ENCODE measurements at places on chromosomes 1 and 21. TPM values are rescaled to one million over a fixed set of nuclear protein-coding genes. Genes with fewer than 3 reads are reported as not detected.
A peak's percentile ranks its signal among the peaks of the same experiment; 100 is the strongest.

The SLC44A5 gene
- 1.1 TPM for total RNA-seq

DNA sequence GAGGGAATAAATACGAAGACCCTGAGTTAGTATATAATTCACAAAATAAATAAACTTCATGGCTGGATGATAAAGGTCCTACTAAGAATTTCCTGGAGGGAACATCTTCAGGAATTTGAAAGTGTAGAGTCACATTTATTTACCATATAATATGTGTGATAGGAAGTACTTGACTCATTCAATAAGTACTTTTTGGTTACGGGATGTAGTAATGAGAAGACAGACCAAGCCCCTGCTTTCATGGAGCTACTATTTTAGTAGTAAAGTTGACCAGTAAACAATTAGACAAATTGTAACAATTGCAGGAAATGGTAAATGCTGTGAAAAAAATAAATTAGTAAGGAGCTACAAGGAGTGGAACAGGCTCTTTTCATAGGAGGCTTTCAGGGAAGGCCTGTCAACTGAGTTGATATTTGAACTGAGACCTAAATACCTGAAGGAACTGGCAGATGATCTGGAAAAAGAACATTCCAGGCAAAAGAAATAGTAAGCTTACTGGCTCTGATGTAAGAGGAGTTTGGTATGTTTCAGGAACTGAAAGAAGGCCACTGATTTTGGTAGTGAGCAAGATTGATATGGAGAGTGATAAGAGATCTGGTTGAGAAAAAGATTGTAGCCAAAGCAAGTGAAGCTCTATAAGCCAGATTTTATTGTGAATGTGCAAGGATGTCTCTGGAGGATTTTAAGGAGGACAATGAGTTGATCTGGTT lies 36.2 kb downstream of the CAMSAP2 start:
- DNase-seq = no peak

DNA sequence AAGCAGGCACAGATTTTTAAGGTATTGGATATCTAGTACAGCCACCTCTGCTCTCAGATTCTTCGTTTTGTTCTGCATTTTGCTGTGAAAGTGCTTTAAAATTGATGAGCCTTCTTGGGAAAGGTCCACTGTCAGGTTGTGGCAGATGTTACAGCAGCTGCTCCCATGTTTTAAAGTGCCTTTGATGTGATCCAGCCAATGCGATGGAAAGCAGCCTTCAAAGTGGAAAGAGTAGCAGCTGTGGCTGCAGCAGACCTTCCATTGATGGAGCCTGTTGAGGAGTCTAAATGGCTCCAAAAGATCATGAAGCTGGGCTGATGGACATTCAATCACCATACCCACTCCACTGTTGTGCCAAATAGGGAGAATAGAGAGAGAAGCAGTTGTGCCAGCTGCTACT lies 816.9 kb downstream of the PLA2G4A start:
- no peak for DNase-seq

DNA sequence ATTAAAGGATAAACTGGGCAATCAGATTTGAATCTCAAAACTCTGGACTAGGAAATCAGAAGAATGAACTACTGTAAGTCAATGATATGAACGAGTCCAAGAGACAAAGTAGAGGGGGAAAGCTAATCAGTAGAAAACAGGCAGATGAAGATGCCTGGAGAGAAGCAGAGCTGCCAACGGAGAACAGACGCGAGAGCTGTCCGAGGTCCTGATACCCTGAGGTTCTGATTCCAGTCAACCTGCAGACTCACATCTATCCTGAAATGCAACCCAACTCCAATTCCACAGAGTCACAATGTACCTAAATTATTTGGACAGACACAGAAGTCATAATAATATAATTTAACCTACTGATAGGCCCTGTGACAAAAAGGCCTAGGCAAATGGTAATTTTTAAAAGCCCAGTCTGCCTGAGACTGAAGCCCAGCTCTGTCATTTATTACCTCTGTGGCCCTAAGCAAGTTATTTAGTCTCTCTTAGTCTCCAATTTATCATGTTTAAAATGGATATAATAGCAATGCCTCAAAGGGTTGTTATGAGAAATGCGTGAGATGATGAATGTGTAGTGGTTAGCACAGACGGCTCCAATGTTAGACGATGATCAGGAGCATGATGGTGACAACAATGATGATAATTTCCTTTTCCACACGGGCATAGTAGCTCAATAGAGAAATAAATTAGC lies 33.4 kb downstream of the RGS7 start:
- no peak for DNase-seq

The MIXL1 gene
- total RNA-seq = not detected

The ICOSLG gene
- total RNA-seq = 7.7 TPM

DNA sequence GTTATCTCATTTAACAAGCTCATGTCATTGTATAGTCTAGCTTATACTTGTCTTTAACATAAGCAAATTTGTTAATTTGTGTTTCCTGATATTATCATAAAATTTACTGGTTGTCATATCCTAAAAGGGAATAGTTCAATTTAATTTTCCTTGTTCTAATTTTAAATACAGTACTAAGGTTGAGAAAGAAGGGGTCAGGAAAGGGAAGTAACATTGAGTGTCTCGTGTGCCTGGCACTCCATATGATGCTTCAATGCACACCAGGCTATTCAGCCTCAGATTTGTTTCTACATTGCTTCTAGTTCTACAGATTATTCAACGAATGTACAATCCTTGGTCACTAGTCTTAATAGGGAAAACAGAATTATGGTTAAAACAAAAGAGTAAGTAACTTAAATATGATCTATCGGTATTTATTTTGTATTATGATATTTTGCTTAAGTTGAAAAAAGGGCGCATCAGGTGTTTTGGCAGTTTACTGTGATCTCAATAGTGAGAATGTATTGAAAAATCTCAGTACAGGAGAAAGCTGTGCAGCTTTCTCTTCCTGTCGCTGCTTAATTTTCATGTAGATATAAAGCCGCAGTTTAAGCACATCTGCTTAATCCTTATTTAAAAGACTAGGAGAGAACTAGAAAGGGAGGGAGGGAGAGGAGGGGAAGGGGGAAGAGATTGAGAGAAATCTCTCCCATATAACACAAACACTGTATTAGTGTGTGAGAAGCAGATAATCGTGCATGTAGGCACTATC lies 13.0 kb downstream of the PTPRC start:
- DNase-seq = no peak

DNA sequence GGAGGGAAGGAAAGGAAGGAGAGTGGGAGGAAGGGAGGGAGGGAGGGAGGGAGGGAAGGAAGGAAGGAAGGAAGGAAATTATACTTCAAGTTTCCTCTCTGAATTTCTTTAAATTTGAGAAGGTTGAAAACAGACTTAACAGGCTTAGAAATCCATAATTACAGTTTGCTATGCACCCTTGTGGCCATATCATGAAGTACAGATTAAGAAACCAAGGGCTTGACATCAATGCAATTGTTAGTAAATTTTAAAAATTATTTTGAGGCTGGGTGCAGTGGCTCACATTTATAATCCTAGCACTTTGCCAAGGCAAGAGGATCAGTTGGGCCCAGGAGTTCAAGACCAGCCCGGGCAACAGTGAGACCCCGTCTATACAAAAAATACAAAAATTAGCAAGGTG lies 14.4 kb downstream of the ANP32E start:
- DNase-seq = no peak

DNA sequence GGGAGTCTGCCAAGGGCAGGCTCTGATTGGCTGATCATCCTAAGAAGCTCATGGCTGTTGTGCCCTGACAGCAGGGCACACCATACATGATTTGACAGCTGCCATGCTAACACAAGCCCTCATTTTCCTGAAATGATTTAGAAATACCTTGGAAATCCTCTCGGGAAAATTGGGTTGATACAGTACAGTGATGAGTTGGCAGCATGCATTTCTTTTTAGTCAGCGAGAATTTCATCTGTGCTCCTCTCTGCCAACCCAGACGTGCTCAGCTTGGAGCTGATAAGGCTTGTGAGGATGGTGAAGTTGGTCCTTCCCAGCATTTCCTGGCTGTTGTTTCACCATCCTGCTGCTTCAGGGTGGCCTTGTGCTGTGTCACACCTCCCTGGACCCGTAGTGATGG lies 22.6 kb upstream of the KCNQ4 start:
- DNase-seq = no peak

The SPRR1A gene
- not detected for total RNA-seq

DNA sequence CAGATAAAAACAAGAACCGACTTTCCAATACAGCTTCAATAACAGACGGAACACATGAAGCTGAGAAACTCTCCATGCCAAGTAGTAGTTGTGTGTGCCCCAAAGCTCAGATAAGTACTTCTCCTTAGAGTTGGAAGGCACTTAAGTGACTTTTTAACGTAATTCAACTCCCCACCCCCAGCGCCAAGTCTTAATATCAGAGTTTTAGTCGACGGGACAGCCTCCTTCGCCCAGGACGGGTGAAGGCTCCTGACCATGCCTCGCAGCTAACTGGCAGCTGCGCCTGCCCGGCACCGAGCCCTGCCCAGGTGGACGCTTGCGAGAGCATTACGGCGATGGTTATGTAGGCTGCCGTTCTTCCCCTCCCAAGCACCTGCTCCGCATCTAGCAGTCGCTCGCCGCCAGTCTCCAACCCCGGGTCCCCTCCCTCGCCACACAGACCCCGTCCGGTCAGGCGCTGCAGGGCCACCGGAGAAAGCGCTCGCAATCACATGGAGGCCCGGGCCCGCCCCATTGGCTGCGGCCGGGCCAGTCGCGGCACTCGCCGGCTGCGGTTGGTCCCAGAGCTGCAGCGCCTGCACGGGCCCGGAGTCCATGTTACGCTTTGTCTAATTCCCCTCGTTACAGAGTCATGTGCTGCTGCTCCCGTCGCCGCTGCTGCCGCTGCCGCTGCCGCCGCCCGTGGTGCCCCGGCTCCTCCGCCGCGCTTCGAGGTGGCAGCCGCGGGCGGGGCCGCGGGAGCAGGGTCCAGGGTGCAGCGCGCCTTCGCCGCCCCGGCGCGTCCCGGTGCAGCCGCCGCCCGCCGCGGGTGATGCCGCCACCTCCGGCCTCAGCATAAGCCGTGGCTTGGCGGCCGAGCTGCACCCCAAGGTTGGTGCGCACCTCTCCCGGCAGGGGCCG lies at the start of gene LRRC8D:
Gene LRRC8D (plus strand): TSS at position 611 of the 900 bp plus-strand sequence. CDS start 112,037 bp downstream, outside the sequence.
- DNase-seq = peak; percentile 62

GRCh38 chr1:7378346-7379130 lies 392.6 kb upstream of the VAMP3 start:
- DNase-seq = no peak

The TRIM67 gene
- total RNA-seq = not detected

The CASQ1 gene
- total RNA-seq = not detected

DNA sequence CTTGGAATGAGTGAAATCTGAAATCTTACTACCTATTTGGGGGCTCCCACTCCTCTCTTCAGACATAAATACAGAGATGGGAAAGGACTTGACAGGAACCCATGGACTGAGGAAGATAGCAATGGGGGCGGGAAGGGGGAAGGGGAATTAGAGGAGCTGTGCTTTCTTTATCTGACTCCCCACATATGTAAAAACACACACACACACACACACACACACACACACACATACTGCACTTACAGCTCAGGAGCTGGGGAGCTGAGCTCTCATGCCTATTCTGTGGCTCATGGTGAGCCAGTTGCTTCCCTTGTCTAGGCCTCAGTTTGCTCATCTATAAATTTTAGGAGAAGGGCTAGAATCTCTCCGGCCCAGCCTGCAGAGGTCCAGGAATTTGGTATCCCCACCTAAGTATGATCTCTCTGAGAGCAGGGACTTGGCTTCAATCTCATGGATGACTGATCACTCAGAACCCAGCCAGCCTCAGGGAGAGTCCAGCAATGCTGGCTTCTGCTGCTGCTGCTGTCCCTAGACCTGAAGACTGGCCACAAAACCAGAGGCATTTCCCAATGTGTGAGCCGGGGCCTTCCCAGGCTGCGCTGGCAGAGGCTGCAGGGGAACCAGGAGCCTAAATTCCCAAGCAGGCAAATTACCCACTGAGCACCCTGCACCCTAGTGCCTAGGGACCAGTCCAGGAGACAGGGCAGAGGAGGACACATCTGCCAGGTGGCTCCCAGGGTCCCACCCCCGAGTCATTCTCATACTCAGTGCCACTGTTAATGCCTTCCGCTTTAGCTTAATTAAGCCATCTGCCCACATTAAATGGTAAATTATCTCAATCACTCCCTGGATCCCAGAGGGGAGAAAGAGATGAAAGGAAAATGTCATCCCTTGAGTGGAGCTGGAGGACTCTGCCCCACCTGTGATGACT lies 57.5 kb upstream of the RBM15 start:
- DNase-seq = no peak

GRCh38 chr1:184827600-184828368 lies 73.1 kb upstream of the EDEM3 start:
- DNase-seq = no peak

The BECN2 gene
- total RNA-seq = not detected

GRCh38 chr1:101311146-101311920 lies 74.5 kb downstream of the S1PR1 start:
- DNase-seq = no peak

DNA sequence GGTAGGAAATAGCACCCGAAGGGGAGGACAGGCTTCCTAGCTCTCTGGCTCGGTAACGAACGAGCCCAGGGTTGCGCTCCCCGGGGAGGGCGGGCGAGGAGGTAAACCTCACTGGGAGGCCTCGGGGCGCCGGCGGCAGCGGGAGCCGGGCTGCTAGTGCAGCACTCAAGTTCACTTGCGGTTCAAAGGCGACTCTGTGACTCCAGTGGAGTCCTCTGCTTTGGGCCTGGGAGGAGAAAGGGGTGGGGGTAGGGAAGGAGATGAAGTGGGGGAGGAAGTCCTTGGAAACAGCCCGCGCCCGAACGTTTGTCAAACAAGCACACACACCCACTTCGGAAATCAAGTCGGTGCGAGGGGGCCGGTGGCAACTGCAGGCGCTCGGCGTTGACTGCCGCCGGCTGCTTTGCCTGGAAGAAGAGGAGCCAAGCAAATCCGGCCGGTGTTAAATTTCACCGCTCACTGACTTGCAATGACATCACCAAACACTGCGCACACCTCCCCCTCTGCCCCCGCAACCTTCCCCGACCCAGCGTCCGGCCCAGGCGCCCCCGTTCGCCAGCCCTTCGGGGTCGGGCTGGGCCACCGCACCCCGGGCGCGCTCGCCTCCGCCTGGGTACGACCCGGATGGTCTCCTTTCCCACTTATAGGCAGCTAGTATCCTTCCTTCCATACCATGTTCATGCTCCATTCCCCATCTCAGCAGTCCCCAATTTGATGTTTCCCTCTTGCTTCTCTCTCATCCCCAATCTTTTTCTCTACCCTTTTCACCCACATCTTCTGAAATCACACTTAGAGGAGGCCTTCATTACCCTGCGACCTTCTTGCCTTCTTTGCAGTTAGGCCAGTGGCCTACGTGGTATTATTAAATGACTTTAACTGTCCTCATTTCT lies at the start of gene COL24A1:
Gene COL24A1 (minus strand): TSS at position 207 of the 890 bp plus-strand sequence. CDS start 376 bp downstream, outside the sequence.
- DNase-seq = peak; percentile 49

DNA sequence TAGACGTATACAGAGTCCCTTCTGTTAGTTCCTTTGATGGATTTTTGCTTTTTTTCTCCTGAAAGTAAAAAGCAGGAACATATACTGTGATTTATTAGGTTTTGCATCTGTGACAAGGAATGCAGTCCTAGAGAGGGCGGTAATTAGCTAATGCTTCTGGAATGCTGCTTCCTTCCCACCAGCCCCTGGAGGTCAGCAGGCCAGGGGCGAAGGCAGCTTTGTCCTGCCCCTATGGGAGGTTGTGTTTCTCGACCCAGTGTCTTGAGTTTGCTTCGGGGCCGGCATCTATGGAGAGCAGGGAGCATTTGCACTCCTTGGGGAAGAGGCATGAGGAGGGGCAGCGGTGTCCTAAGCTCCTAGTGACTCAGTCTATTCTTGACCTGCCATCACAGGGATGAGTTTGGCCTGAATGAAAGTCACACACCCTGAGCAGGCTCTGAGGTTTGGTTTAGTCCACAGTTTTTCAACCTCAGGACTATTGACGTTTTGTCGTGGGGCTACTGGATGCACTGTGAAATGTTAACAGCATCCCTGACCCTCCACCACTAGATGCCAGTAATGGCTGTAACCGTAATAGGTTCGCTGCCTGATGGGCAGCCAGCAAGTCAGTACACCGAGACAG lies 85.0 kb upstream of the KCNJ15 start:
- DNase-seq = no peak

GRCh38 chr21:35597750-35598339 lies 462.5 kb downstream of the SETD4 start:
- no peak for DNase-seq

All from ovary (tissue), 10 donors.